ENCODE measurements at places on chromosomes 3 and 15. TPM values are rescaled to one million over a fixed set of nuclear protein-coding genes. Genes with fewer than 3 reads are reported as not detected.

DNA sequence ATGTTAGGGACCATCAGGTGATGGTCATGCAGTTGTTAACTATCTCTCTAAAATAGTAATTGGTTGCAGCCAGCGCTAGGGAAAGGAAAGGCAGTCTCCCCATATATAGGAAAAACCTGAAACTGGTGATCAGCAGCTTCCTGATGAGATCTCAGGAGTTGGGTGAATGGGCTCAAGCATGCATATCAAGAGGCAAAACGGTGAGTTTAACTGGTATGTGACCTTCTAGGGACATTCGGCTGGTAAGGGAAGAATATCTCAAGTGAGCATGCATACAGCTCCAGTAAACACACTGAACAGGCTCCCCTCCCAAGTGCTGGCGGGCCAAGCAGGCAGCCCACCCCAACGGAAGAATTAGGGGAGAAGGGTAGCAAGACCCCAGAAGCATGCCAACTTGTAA is 49.3 kb upstream of the ROBO2 start:
- no peak for DNase-seq

DNA sequence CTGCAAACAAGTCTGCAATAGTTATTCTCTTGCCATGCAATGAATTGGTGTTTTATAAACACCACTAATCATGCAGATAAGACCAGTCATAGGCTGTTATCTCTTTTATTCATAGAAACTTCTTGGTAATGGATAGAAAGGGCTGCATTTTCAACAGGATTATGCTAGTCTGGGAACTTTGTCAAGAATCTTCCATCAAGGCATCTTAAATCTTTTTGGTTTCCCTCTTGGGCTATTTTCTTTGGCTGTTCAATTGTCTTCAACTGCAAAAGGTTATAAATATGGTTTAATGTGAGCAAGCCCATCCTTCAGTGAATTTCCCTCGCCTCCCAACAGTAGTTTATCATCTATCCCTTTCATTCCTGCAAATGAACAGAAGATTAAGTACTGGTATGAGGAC is 59.0 kb upstream of the MINAR1 start:
- peak; percentile 8 for DNase-seq

GRCh38 chr15:79332824-79333510 is 22.1 kb downstream of the TMED3 start:
- DNase-seq = no peak

DNA sequence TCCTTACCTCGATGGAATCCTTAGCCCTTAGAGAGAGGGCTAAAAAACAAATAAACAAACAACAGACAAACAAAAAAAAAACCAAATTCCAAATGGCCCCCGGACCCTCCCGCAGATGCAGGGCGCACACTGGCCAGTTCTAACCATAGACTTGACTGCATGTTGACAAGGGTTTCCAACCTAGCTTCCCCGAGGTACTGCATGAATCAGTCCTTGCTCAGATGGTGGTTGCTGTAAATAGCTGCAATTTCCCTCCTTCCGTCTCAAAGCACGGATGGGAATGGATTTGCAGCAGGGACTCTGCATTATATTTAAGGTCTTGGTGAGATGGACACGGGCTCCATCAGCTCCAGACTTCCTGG is 162.8 kb downstream of the CD47 start:
- DNase-seq = no peak

DNA sequence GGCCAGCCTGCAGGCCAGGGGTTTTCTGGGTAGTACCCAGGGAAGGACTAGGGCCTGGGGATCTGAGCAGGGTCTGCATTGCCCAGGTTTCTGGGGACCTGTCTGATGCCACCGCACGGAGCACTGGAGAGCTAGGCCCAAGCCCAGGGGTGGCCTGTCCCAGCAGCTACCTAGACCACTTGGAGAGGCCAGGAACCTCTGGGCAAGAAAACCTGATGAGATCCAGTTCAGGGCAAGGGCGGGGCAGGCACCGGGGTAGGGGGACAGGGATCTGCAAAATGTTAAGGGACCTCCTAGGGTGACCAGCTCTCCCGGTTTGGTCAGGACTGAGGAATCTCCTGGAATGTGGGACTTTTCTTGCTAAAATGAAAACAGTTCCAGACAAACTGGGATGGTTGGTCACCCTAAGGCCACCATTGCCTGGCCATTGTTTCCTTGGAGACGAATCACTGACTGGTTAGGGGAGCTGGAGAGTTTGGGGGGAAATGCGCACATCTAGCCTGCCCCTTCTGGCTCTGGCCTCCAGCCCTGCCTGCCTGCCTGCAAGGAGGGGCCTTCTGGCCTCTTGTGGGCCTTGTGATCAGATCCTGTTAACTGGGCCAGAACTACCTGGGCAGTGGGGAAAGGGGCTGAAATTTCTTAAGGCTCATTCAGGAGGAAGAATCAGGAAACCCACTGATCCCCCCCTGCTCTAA is 117.4 kb upstream of the TLE3 start:
- DNase-seq = no peak

DNA sequence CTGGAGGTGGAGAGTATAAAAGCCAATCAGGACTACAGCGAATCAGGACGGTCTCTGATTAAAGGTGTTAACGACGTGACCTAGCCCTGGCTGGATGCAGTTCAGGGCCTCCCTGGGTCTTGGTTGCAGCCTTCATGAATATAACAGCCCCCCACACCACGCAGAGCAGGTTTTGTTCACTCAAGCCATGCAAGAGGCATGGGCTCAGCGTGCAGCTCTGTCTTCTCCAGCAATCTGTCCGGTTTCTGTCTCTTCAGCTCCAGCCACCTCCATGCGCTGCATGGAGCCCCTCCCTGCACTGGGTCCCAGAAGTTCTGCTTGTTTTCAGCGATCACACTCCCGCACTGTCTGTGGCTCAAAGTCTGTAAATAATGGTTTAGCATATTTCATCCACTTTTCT is 57.1 kb upstream of the CHRNA7 start:
- DNase-seq = no peak

- no peak for DNase-seq
Measured at GRCh38 chr3:10703875-10704274, 112.2 kb upstream of the SLC6A11 start.

DNA sequence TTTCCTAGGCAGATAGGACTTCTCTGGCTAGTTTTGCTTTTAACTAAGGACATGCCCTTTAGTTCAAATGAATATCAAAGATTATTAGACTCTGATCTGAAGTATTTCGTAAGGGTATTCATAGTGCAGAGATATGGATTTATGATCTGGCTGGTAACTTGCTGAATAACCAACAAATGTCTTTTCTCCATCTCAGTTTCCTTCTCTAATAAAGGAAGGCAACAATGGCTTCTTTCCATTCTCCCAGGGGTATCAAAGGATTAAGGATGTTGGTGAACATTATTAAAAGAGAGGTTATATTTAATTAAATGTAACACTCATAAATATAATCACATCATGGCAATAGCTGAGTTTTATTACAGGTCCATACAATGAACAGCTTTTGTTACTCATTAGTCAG is 79.2 kb upstream of the STXBP5L start:
- DNase-seq = no peak

DNA sequence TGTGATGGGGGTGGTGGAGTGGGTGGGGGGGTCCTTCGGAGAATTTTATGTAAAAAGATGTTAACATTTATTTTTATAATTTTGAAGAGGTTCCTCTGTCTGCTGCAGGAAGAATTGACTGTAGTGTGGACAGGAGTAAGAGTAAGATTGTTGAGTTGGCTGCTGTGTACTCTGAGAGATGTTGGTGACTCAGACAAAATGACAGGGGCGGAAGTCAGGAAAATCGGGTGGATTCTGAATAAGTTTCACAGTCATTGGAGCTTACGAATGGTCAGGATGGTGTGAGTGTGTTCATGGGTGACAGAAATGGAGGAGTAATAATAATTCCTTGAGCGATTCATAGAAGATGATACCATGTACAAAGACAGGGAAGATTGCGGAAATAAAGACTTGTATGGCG is 420.0 kb downstream of the ROBO2 start:
- no peak for DNase-seq

DNA sequence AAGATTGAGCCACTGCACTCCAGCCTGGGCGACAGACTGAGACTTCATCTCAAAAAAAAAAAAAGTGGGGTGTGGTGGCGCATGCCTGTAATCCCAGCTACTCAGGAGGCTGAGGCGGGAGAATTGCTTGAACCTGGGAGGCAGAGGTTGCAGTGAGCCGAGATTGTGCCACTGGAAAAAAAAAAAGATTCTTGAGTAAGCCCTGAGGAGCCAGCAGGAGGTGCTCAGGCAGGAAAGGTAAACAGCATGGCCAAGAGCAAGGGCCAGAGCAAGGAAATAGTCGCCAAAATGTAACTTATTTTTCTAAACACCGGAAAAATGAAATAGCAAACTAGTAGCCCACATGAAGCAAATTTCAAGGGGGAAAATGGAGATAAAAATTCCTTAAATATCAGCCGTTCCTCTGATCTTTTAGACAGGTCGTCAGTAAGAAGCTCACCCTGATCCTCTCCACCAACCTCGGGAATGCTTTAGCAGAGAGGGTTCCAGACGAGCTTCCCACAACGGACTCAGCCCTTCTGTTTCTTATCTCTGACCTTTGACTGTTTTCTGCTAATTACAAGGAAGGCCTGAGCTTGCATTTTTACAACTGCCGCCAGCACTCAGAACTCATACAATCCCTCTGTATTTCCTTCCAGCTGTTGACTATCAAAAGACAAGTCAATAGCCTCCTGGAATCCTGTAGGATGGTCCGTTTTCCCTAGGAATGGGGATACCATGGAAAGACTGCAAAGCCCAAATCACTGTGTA is 45.0 kb upstream of the AKAP13 start:
- DNase-seq = no peak

GRCh38 chr3:129413687-129414506 is 14.5 kb downstream of the EFCAB12 start:
- DNase-seq = no peak

DNA sequence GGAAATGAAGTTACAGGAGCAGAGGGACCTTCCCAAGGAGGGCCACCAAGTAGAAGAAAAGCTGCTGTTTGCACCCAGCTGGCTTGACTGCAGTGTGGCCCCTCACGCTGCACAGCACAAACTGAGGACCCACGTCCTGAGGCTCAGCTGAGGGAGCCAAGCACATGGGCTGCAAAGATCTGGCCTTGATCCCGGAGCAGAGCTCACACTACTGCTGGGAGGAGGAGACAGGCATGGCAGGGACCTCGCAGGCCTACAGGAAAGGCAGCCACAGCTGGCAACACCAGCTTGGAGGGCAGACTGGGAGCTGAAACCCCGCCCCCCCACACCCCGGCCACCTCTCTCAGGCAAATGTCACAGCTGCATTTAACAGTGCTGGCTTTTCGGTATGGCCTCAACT is 39.7 kb downstream of the KLHL25 start:
- no peak for DNase-seq

Gene SLC7A14
- polyA plus RNA-seq = not detected

Gene VPS39
- polyA plus RNA-seq = 38.4 TPM

Gene EOMES
- 0.34 TPM for polyA plus RNA-seq

Gene P3H2
- 57.0 TPM for polyA plus RNA-seq

All from muscle of arm (tissue), 14 donors.